Esophagus muscularis mucosa (tissue), 4 donors: ENCODE measurements at places on chromosomes 13 and 19. TPM values are rescaled to one million over a fixed set of nuclear protein-coding genes. Genes with fewer than 3 reads are reported as not detected.
A peak's percentile ranks its signal among the peaks of the same experiment; 100 is the strongest.

DNA sequence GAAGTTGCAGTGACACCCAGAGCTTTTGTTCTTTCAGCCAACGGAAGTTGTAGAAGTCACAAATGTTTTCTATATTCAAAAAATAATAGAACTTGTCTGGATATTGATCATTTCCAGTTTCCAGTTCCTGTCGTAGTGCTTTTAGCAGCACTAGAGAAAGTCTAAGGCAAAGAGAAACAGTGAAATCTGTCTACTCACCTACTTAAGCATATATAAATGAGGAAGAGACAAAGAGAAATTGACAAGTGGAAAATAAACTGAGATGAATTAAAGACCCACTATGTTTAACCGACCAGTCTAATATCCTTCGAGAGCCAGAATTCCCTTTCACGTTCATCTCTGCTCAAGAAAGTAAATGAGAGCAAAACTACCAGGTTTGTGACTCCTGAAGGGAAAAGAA is 36.7 kb downstream of the DACH1 start:
- no peak overlapping the region for H3K27ac ChIP-seq
- no peaks in the 10 kb centered on the region for H3K4me1 ChIP-seq
- no peak for DNase-seq

- H3K4me1 ChIP-seq = peaks cover 39% of the 10 kb centered on the region
- no peak for DNase-seq
- no peak overlapping the region for H3K4me3 ChIP-seq
- no peaks in the 10 kb centered on the region for H3K27me3 ChIP-seq
- no peaks in the 10 kb centered on the region for H3K36me3 ChIP-seq
Measured at GRCh38 chr13:30881191-30881651, 24.9 kb upstream of the MEDAG start.

DNA sequence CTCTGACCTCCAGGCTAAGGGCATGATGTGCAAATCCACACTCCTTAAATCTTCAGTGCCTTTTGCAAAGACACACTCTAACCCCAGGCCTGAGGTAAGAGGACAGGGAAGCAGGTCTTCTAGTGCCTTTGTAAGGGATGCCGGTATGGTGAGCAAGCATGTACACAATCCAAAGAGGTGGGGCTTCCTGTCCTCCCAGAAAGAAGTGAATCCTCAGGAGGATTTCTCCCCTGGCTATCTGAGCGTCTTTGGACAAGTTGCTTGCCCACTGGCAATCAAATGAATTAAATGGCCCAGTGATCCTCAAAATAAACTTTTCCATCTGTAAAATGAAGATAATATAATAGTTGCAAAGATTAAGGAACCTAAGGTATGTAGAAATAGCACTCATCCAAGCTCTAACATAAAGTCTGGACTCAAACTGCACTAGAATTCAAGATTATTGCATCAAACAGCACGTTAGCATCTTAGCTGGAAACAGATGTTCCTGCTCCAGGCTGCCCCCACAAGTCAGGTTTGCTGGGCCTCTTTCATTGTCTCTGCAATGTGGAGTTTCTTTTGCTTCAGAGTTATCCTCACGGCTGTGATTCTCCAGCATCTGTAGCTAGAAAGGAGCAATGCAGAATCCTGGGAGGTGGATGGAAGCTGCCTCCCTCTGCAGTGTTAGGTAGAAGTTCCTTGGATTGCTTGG is 249.6 kb downstream of the TSHZ3 start:
- H3K36me3 ChIP-seq = no peaks in the 10 kb centered on the region
- H3K27ac ChIP-seq = no peak overlapping the region
- no peaks in the 10 kb centered on the region for H3K27me3 ChIP-seq
- H3K4me3 ChIP-seq = no peak overlapping the region

DNA sequence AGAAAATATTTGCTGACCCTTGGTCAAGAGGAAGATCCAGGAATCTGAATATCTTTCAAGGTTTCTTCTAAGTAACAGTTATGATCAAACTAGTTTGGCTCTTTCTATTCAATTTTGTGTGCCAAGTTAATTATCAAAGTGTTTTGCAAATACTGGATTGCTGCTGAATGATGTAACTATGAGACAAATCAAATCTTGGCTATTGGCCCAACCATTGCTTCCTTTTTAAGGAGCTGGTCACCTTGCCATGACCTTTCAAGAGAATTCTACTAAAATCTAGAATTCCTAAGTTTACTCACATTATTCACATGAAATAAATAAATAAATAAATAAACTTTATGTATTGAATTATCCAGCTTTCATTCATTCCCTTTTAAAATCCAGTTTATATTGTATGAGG is 371.8 kb downstream of the SLITRK6 start:
- no peaks in the 10 kb centered on the region for H3K27me3 ChIP-seq
- H3K4me1 ChIP-seq = no peaks in the 10 kb centered on the region
- DNase-seq = no peak

DNA sequence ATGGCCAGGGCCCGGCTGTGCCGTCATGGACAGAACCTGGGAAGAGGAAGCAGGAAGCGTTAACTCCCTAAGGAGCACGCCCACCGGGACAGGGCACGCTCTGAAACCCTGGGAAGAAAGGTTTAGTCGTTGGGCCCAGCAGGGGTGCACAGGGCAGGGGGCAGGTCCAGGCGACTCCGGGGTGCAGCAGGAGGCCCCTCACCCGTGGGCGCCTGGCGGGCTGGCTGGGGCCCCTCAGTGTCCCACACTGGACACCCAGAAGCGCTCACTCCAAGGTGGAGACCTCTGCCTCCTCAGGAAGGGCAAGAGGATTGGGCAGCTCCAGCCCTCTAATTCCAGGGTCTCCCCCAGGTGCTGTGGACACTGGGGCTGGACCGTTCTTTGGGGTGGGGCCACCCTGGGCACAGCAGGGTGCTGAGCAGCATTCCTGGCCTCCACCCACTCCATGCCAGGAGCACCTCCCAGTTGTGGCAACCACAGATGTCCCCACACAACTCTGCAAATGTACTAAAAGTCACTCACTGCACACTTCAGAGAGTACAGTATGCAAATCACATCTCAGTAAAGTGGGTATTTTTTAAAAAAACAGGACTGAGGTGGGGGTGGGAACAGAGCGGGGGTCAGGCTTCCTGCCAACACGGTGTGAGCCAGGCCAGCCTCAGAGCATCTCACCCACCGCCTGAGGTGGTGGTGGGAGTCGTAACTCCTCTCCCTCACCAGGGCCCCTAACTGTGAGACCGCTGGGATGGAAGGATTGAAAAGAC is 35.2 kb downstream of the PIP5K1C start:
- H3K36me3 ChIP-seq = peaks cover 62% of the 10 kb centered on the region
- peak overlapping the region; percentile 51 for H3K27ac ChIP-seq
- no peak for DNase-seq
- peaks cover 52% of the 10 kb centered on the region for H3K4me1 ChIP-seq
- H3K4me3 ChIP-seq = no peak overlapping the region

DNA sequence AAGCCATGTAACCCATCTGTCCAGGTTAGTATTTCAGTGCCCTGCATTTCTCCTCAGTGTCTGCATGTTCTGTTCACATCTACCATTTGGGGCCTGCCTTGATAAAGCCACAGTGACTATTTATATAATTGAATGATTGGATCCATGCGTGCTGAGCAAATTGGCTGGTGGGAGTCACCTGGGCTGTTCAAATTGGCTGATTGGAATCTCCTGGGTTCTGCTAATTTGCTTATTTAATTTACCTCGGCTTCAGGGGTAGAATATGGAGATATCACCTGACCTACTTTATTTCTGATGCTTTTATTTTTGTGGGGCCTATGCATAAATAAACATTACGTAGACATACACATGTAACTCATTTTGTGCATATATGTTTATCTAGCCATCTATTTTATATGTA is 167.7 kb downstream of the ZNF486 start:
- no peaks in the 10 kb centered on the region for H3K36me3 ChIP-seq
- no peak overlapping the region for H3K4me3 ChIP-seq
- no peak overlapping the region for H3K27ac ChIP-seq
- no peak for DNase-seq

- no peaks in the 10 kb centered on the region for H3K36me3 ChIP-seq
- no peaks in the 10 kb centered on the region for H3K4me1 ChIP-seq
- no peak overlapping the region for H3K27ac ChIP-seq
- DNase-seq = no peak
- H3K4me3 ChIP-seq = no peak overlapping the region
- no peaks in the 10 kb centered on the region for H3K27me3 ChIP-seq
Measured at GRCh38 chr13:104954210-104954609, 1581.3 kb downstream of the EFNB2 start.

DNA sequence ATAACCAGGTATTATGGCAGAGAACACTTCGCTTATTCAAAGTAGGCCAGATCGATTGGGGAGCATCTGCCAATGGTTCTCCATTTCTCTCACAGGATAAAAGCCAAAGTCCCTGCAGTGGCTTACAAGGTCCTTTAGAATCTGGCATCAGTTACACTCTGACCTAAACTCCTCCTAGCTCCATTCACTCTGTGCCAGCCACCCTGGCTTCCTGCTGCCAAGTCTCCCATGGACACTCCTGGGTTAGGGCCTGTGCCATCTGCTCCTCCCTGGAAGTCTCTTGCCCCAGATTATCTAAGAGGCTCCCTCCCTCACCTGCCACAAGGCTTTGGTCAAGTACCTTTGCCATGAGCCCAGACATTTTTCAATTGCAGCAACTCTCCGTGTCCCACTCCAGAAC is 649.2 kb downstream of the DACH1 start:
- no peak for DNase-seq
- no peak overlapping the region for H3K27ac ChIP-seq
- no peaks in the 10 kb centered on the region for H3K4me1 ChIP-seq
- no peaks in the 10 kb centered on the region for H3K27me3 ChIP-seq

- H3K4me3 ChIP-seq = no peak overlapping the region
- no peaks in the 10 kb centered on the region for H3K36me3 ChIP-seq
- H3K4me1 ChIP-seq = peaks cover 55% of the 10 kb centered on the region
- no peaks in the 10 kb centered on the region for H3K27me3 ChIP-seq
- no peak for DNase-seq
- H3K27ac ChIP-seq = peak overlapping the region; percentile 70
Measured at GRCh38 chr13:43567608-43568007, 219.2 kb downstream of the ENOX1 start.

DNA sequence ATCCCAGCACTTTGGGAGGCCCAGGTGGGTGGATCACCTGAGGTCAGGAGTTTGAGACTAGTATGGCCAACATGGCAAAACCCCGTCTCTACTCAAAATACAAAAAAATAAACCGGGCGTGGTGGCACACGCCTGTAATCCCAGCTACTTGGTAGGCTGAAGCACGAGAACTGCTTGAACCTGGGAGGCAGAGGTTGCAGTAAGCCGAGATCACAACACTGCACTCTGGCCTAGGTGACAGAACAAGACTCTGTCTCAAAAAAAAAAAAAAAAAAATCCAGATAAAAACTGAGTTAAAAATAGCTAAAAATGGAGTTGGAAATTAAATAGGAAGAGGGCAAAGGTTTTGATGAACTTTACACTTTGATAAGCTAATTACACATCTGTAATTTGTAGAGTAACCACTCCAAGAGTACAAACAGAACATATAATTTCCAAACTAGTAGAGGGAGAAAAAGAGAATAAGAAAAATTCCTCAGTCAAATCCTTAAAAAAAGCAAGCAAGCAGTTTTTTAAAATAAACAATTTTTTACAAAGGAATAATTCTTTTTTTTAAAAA is 10.3 kb downstream of the TGDS start:
- H3K4me3 ChIP-seq = no peak overlapping the region
- H3K36me3 ChIP-seq = peaks cover 38% of the 10 kb centered on the region
- DNase-seq = no peak

DNA sequence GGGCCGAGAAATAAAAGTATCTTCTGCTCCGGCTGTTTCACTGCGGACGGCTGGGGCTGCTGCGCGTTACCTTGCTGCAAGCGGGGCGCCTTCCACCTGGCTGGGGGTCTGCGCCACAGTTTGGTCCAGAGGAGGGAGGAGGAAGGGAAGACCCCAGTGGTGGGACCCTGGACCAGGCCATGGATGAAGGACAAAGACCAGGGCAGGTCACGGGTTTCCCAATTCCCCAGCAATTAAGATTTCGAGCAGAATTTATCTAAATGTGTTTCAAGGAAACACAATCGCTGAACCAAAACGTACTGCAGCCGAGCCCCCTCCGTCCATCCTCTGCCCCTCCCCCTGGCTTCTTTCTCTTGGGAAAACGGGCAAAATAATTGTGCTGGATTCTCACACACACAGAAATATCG is 2.9 kb downstream of the SOX1 start:
- H3K4me1 ChIP-seq = peaks cover 47% of the 10 kb centered on the region
- H3K27me3 ChIP-seq = peaks cover 56% of the 10 kb centered on the region
- H3K4me3 ChIP-seq = no peak overlapping the region
- peak; percentile 31 for DNase-seq

- no peak overlapping the region for H3K4me3 ChIP-seq
- H3K27me3 ChIP-seq = no peaks in the 10 kb centered on the region
- no peak overlapping the region for H3K27ac ChIP-seq
- H3K36me3 ChIP-seq = no peaks in the 10 kb centered on the region
Measured at GRCh38 chr19:33333151-33333550, 30.8 kb upstream of the CEBPA start.

- no peaks in the 10 kb centered on the region for H3K4me1 ChIP-seq
- no peaks in the 10 kb centered on the region for H3K36me3 ChIP-seq
- no peak overlapping the region for H3K27ac ChIP-seq
- H3K4me3 ChIP-seq = no peak overlapping the region
- no peak for DNase-seq
Measured at GRCh38 chr13:75705395-75705794, 69.3 kb downstream of the LMO7 start.

DNA sequence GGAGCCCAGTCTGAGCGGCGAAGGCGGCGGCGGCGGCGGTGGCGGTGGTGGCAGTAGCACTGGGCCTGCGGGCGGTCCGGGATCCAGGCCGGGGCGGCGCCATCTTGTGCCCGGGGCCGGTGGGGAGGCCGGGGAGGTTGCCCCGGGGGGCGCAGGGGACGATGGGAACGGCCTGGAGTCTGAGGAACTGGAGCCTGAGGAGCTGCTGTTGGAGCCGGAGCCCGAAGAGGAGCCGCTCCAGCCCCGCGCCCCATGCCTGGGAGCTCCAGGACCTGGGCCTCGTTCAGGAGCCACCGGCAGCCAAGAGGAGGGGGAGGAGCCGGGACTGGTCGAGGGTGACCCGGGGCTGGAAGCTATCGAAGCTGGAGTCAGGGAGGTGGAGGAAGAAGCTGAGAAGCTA is 11.6 kb downstream of the ZNF28 start:
- H3K4me3 ChIP-seq = no peak overlapping the region
- DNase-seq = no peak
- H3K27me3 ChIP-seq = no peaks in the 10 kb centered on the region
- H3K36me3 ChIP-seq = peaks cover 59% of the 10 kb centered on the region

- H3K4me3 ChIP-seq = no peak overlapping the region
- no peaks in the 10 kb centered on the region for H3K4me1 ChIP-seq
- H3K27me3 ChIP-seq = no peaks in the 10 kb centered on the region
- peaks cover 57% of the 10 kb centered on the region for H3K36me3 ChIP-seq
- no peak overlapping the region for H3K27ac ChIP-seq
- no peak for DNase-seq
Measured at GRCh38 chr19:51586799-51587198, 15.7 kb downstream of the ZNF175 start.

SYNE4 gene
- not detected for total RNA-seq

C19orf33 gene
- 7.9 TPM for total RNA-seq

GADD45GIP1 gene
- 39.9 TPM for total RNA-seq

GSX1 gene
- not detected for total RNA-seq

PNMA8C gene
- 0.42 TPM for total RNA-seq

CEACAM20 gene
- total RNA-seq = not detected

PSG11 gene
- total RNA-seq = not detected

MYO1F gene
- 21.2 TPM for total RNA-seq

ZNF135 gene
- 5.1 TPM for total RNA-seq

ELSPBP1 gene
- not detected for total RNA-seq

C19orf81 gene
- 1.1 TPM for total RNA-seq

FFAR1 gene
- not detected for total RNA-seq

ZNF230 gene
- 2.7 TPM for total RNA-seq

OR7C1 gene
- not detected for total RNA-seq

STOML3 gene
- not detected for total RNA-seq
